ENCODE measurements at places on chromosomes 7 and 10. TPM values are rescaled to one million over a fixed set of nuclear protein-coding genes. Genes with fewer than 3 reads are reported as not detected.

The GIMAP7 gene
- total RNA-seq, result not detected

The SPDYE16 gene
- total RNA-seq, result not detected

- H3K27ac ChIP-seq, result no peak overlapping the region
- H3K4me3 ChIP-seq, result no peak overlapping the region
- H3K27me3 ChIP-seq, result peaks cover 6% of the 10 kb centered on the region
- no peak for DNase-seq
- H3K4me1 ChIP-seq, result no peaks in the 10 kb centered on the region
- no peaks in the 10 kb centered on the region for H3K36me3 ChIP-seq
Observed at GRCh38 chr10:13049774-13050420, 48.4 kb upstream of the CCDC3 start.

GRCh38 chr7:21722371-21722770, 179.5 kb downstream of the DNAH11 start:
- H3K36me3 ChIP-seq, result no peaks in the 10 kb centered on the region
- no peak overlapping the region for H3K4me3 ChIP-seq
- H3K27me3 ChIP-seq, result no peaks in the 10 kb centered on the region
- no peaks in the 10 kb centered on the region for H3K4me1 ChIP-seq

GRCh38 chr10:58733436-58733835, 220.8 kb downstream of the BICC1 start:
- H3K27me3 ChIP-seq, result no peaks in the 10 kb centered on the region
- DNase-seq, result no peak
- H3K4me3 ChIP-seq, result no peak overlapping the region
- peaks cover 8% of the 10 kb centered on the region for H3K4me1 ChIP-seq
- no peak overlapping the region for H3K27ac ChIP-seq

DNA sequence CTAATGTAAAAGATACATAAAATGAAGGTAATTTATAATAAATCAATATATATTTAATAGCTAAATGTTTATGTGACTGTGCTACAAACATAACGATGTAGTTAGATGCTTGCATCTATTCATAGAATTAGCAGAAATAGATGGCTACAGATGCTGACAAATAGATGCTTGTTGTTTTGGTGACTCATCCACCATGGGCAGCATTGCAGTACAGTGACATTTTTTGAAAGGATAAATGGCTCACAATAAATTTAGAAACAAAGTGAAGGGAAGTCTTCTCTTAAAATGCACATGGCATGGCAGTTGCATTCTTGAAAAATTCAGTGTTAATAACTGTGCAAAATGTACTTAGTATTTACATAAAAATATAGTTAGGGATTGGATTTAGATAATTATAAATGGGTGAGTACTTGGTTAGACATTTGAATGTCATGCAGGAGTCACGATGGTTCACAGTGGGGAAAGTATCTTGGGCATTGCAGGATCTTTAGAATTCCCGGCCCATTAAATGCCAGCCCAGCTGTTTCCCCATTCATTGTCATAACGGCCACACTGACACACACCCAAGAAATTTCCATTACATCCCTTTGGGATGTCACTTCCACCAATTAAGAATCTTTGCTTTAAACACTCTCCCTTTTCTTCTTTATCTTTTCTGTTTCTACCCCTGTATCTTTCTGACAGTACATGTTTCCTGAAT, 564.1 kb downstream of the ATRNL1 start:
- no peak overlapping the region for H3K27ac ChIP-seq
- H3K27me3 ChIP-seq, result no peaks in the 10 kb centered on the region
- peak; percentile 33 for DNase-seq
- H3K4me3 ChIP-seq, result no peak overlapping the region
- peaks cover 2% of the 10 kb centered on the region for H3K4me1 ChIP-seq

GRCh38 chr10:27628621-27629020, 117.0 kb downstream of the MKX start:
- no peak overlapping the region for H3K27ac ChIP-seq
- H3K27me3 ChIP-seq, result no peaks in the 10 kb centered on the region
- no peaks in the 10 kb centered on the region for H3K36me3 ChIP-seq

DNA sequence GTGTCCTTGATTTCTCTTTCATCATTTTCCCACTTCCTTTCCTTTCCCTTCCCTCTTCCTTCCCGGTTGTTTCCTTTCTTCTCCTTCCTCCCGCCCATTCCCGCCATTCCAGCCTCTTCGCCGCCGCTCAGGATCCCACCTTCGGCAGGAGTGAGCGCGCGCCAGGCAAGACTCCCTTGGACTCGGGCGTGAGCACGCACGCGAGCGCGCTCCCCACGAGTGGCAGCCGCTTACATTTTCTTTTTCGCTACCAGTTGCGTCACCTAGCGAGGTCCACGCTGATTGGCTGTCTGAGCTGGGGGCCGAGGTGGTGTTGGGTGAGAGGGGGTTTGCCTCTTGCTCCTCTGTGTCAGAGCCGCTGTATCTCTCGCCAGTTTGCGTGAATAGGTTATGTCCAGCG, 11.8 kb downstream of the ZAN start:
- H3K36me3 ChIP-seq, result no peaks in the 10 kb centered on the region
- peak; percentile 36 for DNase-seq
- peaks cover 3% of the 10 kb centered on the region for H3K27me3 ChIP-seq
- H3K27ac ChIP-seq, result no peak overlapping the region
- H3K4me3 ChIP-seq, result peak overlapping the region; percentile 23

DNA sequence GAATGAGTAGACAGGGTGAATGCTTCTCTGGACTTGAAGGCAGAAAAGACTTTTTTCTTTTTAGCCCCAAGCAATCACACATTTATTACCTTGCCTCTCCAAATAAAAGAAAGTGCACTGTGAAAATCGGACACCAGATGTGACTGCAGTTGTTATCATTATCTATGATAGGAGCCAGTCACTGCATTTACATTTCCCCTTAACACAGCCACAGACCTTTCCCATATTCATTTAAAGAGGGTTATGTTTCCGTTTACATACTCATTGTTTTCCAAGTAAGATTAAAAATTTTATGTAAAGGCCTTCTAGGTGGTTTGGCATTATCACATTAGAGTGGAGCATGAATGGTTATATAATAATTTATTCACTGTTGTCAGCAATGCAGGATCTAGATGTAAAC, 586.8 kb downstream of the SORCS1 start:
- peaks cover 8% of the 10 kb centered on the region for H3K4me1 ChIP-seq
- H3K27me3 ChIP-seq, result no peaks in the 10 kb centered on the region
- DNase-seq, result no peak
- H3K36me3 ChIP-seq, result no peaks in the 10 kb centered on the region
- H3K4me3 ChIP-seq, result no peak overlapping the region
